Heart left ventricle (tissue), 16 donors: ENCODE measurements at places on chromosomes 12 and 14. TPM values are rescaled to one million over a fixed set of nuclear protein-coding genes. Genes with fewer than 3 reads are reported as not detected.

The SLIRP gene
- total RNA-seq = 222 TPM

The MCRS1 gene
- total RNA-seq = 96.0 TPM

The RNASE1 gene
- total RNA-seq = 294 TPM

The CAND1 gene
- 40.0 TPM for total RNA-seq
